Activated CD8-positive, alpha-beta T cell treated with anti-CD3 and anti-CD28 coated beads for 36 hours (primary cell): ENCODE measurements at places on chromosomes 7 and 10. TPM values are rescaled to one million over a fixed set of nuclear protein-coding genes. Genes with fewer than 3 reads are reported as not detected.

The PAX4 gene
- not detected for total RNA-seq

The ZFYVE27 gene
- total RNA-seq: 18.1 TPM

The GBX1 gene
- total RNA-seq: not detected

The C10orf62 gene
- total RNA-seq: not detected

The TMEM130 gene
- 0.38 TPM for total RNA-seq

The ACTL6B gene
- not detected for total RNA-seq

The OPN1SW gene
- total RNA-seq: not detected

The NACAD gene
- total RNA-seq: 0.31 TPM

The KCNH2 gene
- 0.29 TPM for total RNA-seq

The CRYGN gene
- total RNA-seq: 0.90 TPM

The CYP2E1 gene
- 0.87 TPM for total RNA-seq
